SK-N-DZ (cell line): ENCODE measurements at places on chromosomes 4 and X.
A peak's percentile ranks its signal among the peaks of the same experiment; 100 is the strongest.

DNA sequence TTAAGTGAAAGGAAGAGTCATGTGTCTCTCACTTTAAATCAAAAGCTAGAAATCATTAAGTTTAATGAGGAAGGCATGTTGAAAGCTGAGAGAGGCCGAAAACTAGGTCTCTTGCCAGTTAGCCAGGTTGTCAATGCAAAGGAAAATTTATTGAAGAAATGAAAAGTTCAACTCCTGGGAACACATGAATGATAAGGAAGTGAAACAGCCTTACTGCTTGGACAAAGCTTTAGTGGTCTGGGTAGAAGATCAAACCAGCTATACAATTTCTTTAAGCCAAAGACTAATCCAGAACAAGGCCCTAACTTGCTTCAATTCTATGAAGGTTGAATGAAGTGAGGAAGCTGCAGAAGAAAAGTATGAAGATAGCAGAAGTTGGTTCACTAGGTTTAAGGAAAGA is 24.9 kb downstream of the RHOH start:
- DNase-seq, result no peak

DNA sequence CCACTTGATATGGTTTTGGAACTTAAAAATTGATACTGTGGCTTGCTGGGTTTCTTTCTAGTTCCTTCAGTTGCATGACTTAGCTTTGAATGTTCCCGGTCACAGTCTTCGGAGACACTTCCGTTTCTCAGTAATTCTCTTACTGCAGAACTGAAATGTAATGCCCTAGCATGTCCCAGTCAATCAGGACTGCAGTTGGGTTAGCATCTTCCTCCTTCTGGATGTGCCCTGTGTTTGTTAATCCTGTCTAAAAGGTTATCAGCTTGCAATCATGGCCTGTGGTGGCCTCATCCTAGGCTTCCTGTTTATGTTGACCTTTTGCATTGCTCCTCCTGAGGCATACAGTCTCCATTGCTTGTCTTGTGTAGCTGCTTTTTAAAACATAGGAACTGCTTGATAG is 275.9 kb downstream of the ARHGAP10 start:
- no peak for DNase-seq

- no peak for DNase-seq
Measured at GRCh38 chr4:14865804-14866203, 136.5 kb upstream of the CPEB2 start.

DNA sequence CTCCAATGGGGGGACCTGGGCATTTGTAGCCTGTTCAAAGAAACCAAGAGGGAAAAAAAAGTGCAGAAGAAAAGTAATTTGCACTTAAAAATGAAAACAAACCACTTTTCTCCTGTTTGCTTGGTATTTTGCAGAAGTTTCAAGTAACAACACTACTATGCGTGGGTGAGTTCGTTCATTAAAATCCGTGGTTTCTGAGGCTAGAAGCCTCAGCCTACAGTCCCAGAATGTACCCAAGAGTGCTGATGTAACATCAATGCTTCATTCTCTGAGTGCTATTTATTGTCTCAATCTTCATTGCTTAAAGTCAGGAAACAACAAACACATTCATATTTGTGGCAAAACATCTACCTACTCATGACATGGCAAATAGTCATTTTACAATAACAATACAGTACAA is 29.2 kb downstream of the LGI2 start:
- DNase-seq, result no peak

DNA sequence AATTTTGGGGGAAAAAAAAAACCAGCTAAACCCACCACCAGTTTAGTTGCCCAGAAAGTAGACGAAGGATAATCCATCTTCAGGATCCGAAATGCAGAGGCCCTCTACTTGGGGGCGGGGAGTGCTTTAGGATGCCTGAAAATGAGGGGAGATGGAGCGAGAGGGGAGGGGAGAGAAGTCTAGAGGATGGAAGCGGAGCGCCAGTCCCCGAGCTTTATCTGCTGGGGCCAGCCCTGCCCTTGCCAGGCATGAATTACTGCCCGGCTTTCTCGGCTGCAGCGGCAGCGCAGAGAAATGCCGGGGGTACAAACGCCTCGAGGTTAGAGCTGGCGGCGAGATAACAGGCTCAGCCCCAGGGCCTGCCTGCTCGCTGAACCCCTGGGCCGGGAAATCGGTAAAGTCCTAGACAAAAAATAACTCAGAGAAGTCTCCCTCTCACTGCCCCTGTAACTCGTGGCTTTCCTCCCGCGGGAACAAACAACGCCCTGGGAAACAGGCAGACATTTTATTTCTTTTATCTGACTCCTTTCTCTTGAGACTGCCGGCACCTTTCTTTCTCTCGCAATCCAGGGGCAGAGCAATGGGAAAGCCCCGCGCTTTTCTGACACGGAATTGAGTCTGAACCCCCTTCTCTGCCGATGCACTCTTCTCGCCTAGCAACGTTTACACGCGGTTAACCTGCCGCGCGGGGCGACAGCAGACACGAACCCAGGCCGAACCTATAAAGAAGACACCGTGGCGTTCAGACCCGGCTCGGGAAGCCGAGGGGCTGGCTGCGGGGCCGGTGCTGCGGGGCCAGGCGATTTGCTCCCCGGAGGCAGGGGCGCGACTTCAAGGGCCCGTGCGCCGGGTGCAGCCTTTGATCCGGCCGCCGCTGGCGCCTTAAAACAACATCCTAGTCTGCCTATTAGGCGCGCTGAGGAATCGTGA is 3.1 kb upstream of the MSX1 start:
- no peak for DNase-seq

GRCh38 chr4:137454767-137455166 is 77.5 kb downstream of the PCDH18 start:
- DNase-seq, result no peak

DNA sequence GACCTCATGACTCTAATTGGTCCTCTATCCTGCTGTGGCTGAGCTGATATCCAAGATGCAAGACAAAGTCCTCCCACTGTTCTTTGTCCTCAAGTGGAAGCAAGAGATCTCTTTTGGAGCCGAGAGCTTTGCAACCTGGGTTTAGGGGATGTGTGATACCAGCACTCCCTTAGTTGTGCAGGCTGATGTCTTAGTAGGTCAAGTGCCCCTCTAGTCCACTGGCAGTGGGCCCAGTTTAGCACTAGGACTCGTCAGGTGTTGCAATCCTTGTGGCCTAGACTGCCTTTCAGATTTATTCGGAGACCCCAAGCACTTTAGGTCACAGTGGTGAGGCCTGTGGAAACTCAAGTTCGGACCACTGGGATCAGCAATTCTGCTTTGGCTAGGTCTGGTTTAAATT is 64.0 kb downstream of the GPRASP3 start:
- DNase-seq, result no peak

DNA sequence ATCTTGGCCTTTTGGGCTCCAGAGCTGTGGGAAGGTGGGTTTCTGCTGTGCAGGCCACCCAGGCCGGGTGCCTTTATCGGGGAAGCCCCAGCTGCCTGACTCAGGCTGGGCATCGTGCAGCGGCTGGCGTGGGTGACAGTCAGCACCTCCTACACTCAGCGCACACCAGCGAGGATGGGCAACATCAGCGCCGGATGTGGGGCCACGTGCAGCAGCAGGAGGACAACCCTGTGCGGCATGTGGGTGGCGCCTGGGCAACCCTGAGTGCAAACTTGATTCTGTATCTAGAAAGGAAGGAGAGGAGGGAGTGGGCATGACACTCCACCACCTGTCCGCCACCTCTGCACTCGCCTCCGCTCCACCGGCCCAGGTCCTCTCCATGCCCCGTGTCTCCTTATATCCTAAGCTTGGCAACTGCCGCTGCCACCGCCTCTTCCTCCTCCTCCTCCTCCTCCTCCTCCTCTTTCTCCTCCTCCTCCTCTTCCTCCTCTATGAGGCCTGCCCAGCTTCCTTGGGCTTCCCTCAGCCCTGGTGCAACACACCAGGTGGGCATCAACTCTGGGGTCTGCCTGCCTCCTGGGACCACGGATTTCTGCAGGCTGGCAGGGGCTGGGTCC is 107.4 kb upstream of the AFAP1 start:
- DNase-seq, result no peak

- no peak for DNase-seq
Measured at GRCh38 chr4:47287735-47288134, 175.8 kb downstream of the COMMD8 start.

DNA sequence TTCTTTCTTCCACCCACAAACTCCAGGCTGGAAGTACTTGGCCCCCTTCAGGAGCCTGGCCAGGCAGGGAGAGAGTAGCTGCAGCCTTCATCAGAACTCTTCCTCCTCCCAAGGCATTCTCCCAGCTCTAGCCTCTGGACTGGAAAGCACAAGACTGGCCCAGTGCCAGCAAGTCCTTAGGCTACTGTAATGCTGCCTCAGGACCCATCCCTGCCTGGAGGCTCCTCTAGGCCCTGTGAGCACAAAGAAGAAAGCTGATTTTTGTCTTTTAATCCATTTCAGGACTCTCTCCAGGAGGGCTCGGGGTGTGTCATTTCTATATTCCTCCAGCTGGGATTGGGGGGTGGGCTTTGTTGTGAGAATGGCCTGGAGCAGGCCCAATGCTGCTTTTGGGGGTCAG is 10.8 kb downstream of the AWAT2 start:
- no peak for DNase-seq

GRCh38 chr4:80008971-80009370 is 64.1 kb downstream of the ANTXR2 start:
- DNase-seq, result no peak

DNA sequence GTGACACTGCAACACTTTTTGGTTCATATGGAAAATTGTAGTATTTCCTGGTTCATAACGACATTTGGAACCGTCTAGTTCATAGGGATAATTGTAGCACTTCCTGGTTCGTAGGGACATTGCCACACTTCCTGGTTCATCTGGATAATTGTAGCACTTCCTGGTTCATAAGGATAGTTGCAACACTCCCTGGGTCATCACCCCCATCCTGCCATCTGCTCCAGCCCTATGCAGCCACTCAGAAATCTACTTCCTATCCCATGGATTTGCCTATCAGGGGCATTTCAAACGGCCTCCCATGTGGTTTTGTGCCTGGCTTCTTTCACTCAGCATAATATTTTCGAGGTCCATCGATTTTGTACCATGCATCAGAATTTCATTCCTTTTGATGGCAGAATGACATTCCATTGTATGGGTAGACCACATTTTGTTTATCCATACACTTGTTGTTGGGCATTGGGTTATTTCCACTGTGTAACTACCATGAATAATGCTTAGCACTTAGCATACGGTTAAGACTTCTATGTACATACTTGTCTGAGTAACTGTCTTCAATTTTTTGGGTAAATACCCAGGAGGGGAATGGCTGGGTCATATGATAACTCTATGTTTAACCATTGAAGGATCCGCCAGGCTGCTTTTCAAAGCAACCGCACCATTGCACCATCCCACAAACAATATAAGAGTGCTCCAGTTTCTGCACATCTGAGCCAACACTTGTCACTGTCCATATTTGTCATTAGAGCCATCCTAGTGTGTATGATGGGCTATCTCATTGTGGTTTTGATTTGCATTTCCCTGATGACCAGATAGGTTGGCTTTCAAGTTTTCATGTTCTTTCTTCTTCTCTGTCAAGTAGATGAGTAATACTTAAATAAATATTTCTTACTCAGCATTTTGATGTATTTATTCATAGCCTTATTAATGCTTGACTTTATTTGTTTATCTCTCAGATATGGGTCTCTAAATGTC is 58.3 kb upstream of the CD99 start:
- DNase-seq, result no peak

DNA sequence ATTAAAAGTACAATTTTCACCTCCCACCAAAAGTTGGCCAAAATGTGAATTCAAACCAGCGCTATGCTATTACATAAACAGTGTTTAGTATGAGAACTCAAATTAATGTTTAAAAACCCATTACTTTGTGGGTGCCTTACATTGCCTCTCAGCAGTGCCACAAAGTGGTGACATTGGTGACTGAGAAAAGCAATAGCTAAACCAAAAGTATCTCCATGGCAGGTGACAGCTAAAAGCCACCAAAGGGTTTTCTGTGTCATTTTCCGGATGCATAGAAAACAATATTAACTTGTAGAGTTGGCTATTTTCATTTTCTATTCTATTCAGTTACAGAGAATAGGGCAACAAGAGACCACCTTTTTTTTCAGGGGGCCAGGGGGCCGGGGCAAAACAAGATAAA is 261.2 kb downstream of the MAPK10 start:
- DNase-seq, result no peak

DNA sequence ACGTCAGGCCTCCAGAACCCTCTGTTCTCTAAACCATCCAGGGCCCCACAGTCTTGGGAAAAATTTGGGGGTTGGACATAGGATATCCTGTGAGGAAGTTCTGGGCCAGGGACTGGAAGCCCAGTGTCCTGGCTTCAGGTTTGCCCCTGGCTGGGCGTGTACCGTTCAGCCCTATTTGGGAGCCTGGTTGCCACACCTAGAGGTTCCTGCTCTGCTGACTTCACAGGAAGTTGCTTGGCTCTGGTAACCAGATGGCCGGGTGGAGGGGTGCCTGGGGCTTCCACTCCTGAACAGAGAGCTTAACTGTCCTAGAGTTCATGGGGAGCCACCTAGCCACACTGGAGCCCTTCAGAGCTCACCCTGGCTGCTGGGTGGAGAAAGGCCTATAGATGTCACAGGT is 1.1 kb downstream of the TAFAZZIN start:
- DNase-seq, result no peak

DNA sequence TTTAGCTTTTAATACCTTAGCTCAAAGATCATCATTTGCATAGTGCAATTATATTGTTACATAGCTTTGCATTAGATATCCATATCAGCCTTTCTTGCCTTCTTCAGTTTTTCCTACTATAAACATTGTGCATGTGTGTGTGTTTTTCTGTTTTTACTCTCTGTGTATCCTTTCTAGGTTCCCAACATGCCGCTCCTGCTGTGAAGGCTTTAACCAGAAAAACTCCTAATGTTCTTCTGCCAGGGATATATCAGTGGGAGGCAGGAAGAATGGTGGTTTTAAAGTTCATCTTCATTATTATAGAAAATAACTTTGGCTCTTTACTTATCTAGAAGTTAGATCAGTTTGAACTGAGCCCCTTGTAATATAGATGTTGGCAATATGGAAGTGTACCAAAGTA is 61.2 kb downstream of the CPE start:
- no peak for DNase-seq

- DNase-seq, result no peak
Measured at GRCh38 chr4:123618606-123619005, 222.0 kb downstream of the SPRY1 start.

DNA sequence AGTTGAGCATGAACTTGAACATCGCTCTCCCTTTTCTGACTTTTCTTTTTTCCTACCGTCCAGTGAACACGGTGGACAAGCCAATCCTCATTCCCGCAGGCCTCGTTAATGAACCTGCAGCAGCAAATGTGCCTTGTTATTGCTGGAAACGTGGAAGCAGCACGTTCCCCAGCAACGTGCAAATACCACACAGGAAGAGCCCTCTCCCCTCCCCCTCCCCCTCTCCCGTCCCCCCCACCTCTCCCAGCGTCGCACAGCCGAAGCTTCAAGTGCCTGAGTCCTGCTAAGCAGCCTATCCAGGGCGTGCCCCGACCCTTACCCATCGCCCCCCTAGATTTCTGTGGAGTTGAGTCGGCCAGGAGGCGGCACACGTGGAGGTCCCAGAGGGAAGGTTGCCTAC is 219.9 kb downstream of the BCOR start:
- peak; percentile 49 for DNase-seq
